AG04449 (cell line): ENCODE measurements at places on chromosomes 1 and 21.

- no peak for DNase-seq
These were observed 412.3 kb upstream of the ESRRG start for GRCh38 chr1:217135569-217135915.

DNA sequence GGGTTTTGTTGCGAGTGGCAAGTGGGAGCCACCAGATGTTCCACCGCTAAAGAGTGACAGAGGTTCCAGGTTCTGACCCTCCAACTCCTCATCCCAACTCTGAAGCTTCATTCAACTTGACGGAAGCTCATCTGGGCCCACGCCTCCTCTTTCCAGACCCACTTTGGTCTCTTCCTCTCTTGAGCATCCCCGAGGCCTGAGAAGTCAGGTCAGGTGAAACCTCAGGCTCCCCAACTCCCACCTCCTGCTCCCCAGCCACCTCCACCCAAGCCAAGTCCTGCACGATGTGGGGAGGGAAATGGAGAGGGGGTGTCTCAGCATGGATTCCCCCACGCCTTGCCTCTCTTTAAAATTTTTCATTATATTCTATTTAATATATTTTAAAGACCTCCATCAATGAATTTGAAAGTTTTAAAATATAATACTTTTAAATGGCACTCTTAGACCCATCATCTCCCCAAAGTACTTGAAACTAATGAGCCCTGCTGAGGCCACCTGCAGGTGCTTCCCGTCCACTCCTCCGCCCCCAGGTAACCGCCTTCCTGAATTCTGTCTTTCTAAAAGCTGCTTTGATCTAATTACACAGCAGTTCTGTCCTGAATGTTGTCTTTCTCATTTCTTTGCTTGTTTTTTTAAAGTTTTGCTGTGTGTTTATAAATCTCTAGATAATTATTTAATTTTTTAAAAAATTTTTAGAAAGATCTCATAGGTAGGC is 238.1 kb downstream of the KAZN start:
- DNase-seq: no peak

DNA sequence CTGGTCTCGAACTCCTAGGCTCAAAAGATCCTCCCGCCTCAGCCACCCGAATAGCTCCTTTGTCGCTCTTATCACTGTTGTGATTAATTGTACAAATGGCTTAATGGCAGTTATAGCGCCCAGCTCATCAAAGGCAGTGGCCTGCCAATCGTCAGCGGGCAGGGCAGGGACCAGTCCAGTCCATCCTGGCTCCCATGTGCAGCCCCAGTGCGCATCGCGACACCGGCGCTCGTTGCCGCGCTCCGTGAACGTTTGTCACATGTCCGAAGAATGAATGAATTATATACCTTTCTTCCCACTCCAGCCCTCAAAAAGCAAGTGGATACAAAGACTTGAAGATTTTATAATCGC is 18.4 kb downstream of the MTX1 start:
- no peak for DNase-seq

DNA sequence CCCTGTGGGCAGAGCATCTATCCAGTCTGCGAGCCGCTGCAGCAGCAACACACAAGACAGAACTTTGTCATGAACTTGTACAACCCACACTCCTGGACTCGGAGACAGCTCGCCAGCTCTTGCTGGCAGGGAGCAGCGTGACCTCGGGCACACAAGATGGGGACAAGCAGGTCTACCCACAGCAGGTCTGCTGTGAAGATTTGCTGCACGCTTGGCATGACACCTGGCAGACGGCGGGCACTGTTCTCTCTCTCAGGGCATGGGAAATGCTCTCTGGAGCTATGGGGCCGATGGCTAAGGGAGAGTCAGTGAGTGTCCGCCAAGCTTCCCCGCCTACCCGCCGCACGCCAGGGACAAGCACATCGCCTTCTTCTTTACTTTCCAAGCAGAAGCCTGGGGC is 90.0 kb downstream of the STUM start:
- no peak for DNase-seq

GRCh38 chr21:25700741-25701140 is 34.0 kb downstream of the ATP5PF start:
- DNase-seq: no peak

DNA sequence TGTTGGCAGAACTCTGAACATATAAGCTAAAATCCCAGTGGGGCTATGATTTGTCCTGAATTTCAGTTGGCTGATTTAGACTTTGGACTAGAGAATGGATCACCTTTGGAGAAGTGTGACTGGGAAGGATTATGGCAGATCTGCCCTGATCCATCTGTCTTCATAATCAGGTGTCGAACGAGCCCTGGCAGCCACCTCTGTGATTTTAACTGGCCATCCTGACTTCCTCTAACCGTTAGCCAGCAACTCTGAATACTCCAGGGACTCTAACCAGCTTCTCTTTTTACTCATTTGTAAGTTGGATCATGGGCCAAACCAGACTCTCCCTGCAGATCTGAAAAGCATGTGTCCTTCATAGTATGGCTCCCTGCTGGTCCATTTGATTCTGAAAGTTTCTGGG is 32.0 kb downstream of the ACTN2 start:
- DNase-seq: no peak

GRCh38 chr1:60470246-60470645 is 396.7 kb upstream of the C1orf87 start:
- DNase-seq: no peak

DNA sequence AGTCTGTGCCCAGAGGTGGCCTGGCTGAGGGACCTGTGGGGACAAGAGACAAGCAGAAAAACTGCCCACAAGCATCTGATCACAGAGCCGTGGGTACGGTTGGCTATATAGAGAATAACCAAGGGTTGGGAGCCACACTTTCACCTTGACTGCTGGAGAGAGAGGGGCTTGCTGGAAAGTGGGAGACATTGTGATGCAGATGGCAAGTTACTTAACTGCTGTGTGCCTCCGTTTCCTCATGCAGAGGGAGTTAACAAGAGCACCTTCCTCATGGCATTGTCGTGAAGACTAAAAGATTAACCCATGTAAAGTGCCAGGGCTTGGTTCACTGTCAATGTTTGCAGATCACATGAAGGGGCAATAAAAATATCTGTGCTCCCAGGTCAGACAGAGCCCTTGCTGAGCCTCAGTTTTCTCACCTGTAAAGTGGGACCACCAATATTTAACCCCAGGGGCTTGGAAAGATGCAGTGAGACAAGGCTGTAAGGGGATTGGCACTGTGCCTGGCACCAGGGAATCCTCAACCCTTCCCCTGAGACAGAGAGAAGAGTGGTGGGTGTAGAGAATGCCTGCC is 52.8 kb downstream of the SDC3 start:
- no peak for DNase-seq

GRCh38 chr21:39161064-39161463 is 22.2 kb downstream of the PSMG1 start:
- no peak for DNase-seq

- no peak for DNase-seq
These were observed 67.2 kb upstream of the ARHGAP29 start for GRCh38 chr1:94304553-94304952.

GRCh38 chr1:975896-976683 is 5.8 kb downstream of the PERM1 start:
- DNase-seq: no peak

GRCh38 chr21:37927711-37928110 is 11.5 kb upstream of the KCNJ6 start:
- no peak for DNase-seq

- DNase-seq: no peak
These were observed 7.6 kb downstream of the NHLH1 start for GRCh38 chr1:160374306-160375110.

DNA sequence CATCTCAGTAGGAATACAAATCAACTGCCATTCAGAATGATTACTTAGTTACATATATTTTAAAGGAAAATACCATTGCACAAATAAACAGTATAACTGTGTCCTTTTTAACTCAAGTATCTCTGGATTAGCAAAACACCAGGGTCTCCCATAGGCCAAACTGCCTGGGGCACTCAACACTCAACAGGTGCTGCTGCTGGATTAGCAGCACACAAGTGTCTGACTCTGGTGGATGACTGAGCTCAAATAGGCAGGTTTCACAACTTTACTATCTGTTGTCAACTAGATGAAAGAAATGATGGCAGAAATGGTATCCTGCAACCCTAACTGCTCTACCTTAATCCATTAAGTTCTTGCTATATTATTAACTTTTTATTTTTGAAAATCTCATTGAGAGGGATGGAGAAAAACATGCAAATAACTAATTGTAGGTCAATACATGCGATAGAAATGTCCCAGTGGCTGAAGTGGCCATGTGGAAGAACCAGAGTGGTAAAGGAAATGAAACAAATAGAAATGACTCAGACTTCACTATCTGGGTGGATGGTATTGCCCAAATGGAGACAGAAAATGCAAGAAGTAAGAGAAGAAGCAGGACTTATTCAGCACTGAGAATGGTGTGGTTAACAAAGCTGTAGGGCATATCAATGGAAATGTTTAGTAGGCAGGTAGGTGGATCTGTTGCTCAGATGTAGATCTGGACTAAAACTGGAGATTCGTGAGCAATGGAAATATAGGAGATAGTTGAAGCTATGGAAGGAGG is 90.8 kb upstream of the CCDC190 start:
- no peak for DNase-seq

- DNase-seq: no peak
These were observed 88.8 kb downstream of the TGFBR3 start for GRCh38 chr1:91797164-91797563.

GRCh38 chr21:36564647-36565046 is 84.7 kb upstream of the CLDN14 start:
- DNase-seq: no peak

GRCh38 chr1:115797486-115797885 is 29.0 kb upstream of the CASQ2 start:
- no peak for DNase-seq

- no peak for DNase-seq
These were observed 37.0 kb downstream of the CAPN8 start for GRCh38 chr1:223628233-223629125.

DNA sequence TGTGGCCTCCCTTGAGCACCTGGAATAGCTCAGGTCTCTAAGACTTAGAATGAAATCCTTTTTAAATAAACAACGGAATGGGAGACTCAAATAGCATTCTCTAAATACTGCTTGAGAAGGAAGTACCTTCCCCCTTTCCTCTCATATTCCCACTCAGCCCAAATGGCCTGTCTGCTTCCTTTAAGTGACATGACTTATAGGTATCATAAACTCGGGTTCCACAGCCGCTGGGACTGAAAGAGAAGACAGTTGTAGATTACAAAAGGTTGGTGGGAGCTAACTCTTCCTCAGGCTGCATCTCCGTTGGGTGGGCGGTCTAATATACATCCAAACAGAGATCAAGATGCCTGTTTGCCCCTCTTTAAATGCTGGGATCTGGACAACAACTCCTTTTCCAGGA is 1.2 kb upstream of the HMCN1 start:
- DNase-seq: no peak

GRCh38 chr1:10914056-10914455 is 98.4 kb upstream of the TARDBP start:
- DNase-seq: no peak

DNA sequence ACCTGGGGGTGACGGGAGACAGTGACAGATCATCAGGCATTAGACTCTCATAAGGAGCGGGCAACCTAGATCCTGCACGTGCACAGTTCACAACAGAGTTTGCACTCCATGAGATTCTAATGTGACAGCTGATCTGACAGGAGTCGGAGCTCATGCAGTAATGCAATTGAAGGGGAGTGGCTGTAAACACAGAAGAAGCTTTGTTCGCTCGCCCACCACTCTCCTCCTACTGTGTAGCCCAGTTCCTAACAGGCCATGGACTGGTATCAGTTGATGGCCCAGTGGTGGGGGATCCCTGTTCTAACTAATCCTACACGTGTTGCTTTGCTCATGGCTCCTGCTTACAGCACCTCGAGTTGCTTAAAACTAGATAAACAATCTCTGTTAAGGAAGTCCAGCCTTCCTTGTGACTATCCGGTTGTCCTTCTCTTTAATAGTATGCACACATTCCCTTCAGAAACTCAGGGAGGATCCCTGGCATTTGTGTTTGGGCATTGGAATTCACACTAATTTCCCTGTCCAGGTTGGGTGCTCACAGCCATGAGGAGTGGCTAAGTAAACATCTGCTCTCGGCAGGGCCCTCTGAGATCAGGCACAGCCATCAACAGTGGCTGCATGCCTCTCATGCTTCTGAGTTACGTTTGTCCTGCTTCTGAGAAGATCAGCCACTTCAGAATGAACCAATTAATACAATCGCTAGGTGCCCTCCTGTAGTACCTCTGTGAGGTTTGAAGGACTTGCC is 21.1 kb upstream of the F3 start:
- no peak for DNase-seq

DNA sequence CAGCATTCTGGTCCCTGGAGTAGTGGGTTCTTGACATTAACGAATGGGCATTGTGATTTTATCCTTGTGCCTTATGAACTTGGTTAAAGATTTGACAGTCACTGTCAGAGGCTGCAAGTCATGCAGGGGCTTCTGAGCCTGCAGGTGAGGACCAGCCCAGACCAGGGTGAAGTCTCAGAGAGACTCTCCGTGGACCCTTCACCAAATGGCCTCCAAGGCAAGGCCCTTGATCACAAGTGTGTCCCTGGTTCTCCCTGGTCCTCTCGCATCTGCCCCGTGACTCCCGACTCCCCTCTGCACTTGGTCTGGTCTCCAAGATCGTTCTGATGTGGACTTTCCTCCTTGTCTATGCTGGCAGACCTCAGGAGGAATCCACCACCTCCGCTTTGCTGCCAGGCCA is 476.5 kb upstream of the VAMP3 start:
- no peak for DNase-seq

GRCh38 chr1:229209386-229209785 is 61.5 kb upstream of the RAB4A start:
- DNase-seq: no peak

DNA sequence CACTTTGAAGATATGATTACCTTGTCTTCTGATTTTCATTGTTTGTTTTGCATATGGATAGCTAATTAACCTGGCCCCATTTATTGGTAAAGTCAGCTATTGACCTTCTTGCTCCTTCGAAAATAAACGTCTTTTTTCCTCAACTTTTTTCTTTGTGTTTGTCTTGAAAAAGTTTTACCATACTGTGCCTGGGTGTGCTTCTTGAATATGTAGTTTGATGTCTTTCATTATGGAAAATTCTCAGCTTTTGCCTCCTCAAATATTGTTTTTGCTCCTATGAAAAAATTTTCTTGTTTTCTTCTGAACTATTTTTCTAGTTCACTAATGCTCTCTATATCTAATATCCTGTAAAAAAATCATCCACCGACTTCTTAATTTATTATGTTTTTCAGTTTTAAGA is 25.0 kb downstream of the LHX8 start:
- DNase-seq: no peak

- DNase-seq: no peak
These were observed 26.4 kb upstream of the CREG1 start for GRCh38 chr1:167579986-167580385.

GRCh38 chr1:179327679-179328078 is 34.1 kb downstream of the SOAT1 start:
- DNase-seq: no peak
